Endodermal cell (in vitro differentiated cells): ENCODE measurements at places on chromosomes 2 and 18.

DNA sequence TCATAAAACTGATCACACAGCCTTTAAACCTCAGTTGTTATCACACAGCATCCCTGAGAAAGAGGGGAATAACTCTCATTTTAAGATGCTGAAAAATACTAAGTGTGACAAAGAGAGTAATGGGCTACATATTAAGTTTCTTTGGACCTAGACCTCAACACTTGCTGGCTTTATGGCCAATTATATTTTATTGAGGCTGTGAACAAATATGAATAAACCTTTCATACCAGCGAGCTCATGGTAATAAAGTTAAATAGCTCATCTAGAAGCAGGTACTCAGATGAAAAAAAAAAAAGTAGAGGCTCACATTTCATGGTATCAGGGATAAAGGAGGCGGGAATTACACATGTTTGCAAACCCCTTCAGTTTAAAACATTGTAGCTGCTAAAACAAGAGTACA is 75.7 kb downstream of the DOCK10 start:
- no peak for DNase-seq

- DNase-seq: peak; percentile 81
Observed at GRCh38 chr18:62399781-62400308, 74.7 kb downstream of the TNFRSF11A start.

- no peak for DNase-seq
Observed at GRCh38 chr18:8448130-8448529, 161.1 kb upstream of the RAB12 start.

DNA sequence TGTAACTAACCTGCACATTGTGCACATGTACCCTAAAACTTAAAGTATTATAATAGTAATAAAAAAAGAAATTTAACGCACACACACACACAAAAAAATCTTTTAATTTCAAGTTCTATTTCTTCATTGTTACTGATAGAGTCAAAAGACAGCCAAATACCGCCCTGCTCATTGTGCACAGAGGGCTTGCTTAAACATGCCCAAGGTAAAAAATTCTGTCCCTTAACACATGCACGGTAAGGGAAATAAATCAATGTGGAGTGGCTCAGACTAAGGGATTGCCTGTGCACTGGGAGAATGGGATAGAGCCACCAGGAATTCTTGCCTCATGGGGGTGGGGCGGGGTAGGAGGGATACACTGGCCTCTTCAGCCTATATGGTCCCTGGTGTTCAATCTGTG is 468.0 kb downstream of the NUP35 start:
- DNase-seq: no peak

GRCh38 chr2:240392084-240392947 is 43.1 kb upstream of the GPC1 start:
- peak; percentile 38 for DNase-seq

- DNase-seq: no peak
Observed at GRCh38 chr2:152523091-152523490, 188.1 kb downstream of the FMNL2 start.

- DNase-seq: no peak
Observed at GRCh38 chr2:51032751-51033330, 909 bp upstream of the NRXN1 start.

GRCh38 chr2:158570869-158571268 is 114.1 kb downstream of the PKP4 start:
- no peak for DNase-seq

DNA sequence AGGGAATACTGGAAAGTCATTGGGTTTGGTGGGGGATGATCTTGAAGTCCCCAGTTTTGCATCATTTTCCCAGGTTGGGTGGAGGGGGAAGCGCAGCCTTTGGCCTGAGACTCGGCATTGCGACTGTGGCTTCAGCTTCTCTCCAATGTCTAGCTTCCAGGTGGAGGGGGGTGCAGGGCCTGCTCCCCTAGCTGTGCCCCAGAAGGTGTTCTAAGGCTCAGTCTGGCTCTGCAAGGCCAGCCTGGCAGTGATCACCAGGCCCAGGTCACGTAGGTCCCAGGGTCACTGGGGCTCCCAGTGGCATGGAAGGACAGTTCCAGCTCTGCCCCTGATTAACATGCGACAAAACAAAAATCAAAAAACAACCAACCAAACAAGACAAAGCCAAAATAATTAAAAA is 56.9 kb upstream of the HAAO start:
- DNase-seq: no peak

GRCh38 chr2:112480530-112481049 is 1.4 kb upstream of the TTL start:
- no peak for DNase-seq

- no peak for DNase-seq
Observed at GRCh38 chr2:7009207-7009911, 92.1 kb downstream of the RNF144A start.

DNA sequence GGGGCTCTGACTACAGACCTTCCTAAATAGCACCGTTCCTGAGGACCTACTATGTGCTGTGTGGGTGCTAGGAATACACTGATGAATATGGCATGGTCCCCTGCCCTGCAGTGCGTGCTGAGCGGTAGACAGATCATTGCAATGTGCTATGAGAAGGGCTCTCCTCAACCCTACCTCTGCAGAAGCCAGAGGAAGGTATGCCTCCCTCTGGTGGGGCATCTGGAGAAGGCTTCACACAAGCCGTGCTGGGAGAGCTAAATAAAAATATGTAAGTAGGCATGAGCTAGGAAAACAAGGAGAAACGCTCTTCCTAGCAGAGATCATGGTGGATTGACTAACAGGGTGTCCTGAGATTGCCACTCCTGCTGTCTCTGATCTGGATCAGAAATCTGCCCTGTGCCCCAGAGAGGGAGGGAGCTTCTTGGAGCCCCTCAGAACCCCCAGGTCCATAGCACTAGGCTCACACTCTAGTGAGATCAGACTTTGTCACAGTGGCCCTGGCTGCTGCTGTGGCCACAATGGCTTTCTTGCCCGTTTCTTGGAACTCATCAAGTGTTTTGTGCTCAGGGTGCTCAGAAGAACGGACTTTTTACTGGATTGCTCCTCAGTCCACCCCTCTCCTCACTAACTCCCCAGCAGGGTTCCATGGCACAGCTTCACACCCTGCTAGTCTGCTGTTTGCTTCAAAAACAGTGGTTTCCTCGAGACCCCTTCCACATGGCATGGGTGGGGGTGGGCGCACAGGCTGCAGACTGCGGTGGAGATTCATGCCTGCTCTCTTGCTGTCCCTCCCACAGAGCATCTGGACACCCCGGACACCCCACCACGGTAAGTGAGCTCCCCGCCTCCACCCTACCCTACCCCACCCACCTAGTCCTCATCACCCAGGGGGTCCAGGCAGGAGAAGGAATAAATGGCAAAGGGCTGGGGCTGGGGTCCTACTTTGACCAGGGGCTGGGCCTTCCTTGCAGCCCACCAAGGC is 14.2 kb downstream of the SIGLEC15 start:
- DNase-seq: peak; percentile 86

- no peak for DNase-seq
Observed at GRCh38 chr2:40281021-40281940, 170.6 kb downstream of the SLC8A1 start.
